Hippocampal formation (tissue), 2 donors: ENCODE measurements at places on chromosomes 6 and 20.

DNA sequence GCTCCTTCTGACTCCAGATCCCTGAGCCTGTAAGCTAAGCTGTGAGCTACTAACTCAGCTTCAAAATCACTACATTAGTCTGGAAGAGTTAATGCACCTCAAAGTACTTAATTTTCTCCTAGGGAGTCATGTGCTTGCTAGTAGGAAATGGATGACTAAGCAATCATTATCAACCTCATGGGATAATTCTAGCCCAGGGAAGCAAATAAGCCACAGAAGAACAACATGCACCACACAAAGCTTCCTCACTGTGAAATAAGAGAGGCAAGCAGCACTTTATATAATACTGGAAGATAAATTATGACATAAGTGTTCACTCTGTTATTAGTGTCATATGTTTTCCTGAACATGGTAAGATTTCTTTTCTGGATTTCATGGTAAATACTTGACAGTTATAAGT is 57.9 kb upstream of the RCAN2 start:
- no peak for DNase-seq

- DNase-seq: no peak
These were observed 40.5 kb downstream of the MCM8 start for GRCh38 chr20:5990946-5991345.

DNA sequence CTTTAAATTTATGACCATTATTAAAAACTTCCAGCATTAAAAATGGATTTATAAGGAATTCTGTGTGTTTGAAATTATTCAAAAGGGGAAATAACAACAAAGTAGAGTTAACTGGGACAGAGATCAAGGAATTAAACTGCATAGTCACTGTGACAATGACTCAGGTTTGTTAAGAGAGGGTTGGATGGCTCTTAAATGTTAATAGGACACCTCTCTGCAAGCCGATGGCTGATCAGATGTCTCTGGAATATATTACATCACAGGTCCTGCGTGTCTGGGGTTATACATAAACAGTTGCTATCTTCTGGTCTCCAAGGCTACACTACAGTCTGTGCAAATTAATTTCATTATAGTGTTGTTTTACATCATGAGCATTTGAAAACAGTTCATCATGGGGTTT is 574.3 kb downstream of the COL12A1 start:
- no peak for DNase-seq

- no peak for DNase-seq
These were observed 117.3 kb upstream of the ARMC2 start for GRCh38 chr6:108730635-108731515.

GRCh38 chr20:2708665-2709064 is 16.1 kb downstream of the EBF4 start:
- DNase-seq: no peak

GRCh38 chr6:6688951-6689350 is 100.4 kb downstream of the LY86 start:
- DNase-seq: no peak

DNA sequence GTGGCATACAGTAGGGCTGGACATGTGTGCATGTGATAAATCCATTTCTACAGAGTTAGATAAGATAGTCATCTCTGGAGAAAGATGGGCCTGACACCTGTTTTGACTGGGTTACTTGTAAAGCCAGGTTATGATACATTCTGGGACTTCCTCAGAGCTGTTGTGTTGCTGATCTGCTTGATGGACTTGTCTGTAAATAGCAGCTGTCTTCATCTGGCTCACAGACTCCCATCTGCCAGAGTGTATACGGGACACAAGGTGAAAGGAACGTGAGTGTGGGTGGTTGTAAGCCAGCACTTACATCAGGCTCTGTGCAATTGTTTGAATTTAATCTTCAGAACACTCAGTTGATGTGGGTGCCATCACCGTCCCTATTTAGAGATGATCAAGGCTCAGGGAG is 49.8 kb downstream of the ZDHHC14 start:
- DNase-seq: no peak

GRCh38 chr6:135586388-135586787 is 88.8 kb upstream of the AHI1 start:
- no peak for DNase-seq
